ENCODE measurements at places on chromosomes 3 and 15.

GRCh38 chr15:85821545-85821944, 26.8 kb upstream of the KLHL25 start:
- DNase-seq = no peak

GRCh38 chr3:13204177-13204581, 130.9 kb upstream of the IQSEC1 start:
- peak; percentile 9 for DNase-seq

GRCh38 chr3:31423482-31423881, 109.2 kb upstream of the STT3B start:
- no peak for DNase-seq

GRCh38 chr15:82919231-82919886, 33.2 kb downstream of the HOMER2 start:
- DNase-seq = no peak

DNA sequence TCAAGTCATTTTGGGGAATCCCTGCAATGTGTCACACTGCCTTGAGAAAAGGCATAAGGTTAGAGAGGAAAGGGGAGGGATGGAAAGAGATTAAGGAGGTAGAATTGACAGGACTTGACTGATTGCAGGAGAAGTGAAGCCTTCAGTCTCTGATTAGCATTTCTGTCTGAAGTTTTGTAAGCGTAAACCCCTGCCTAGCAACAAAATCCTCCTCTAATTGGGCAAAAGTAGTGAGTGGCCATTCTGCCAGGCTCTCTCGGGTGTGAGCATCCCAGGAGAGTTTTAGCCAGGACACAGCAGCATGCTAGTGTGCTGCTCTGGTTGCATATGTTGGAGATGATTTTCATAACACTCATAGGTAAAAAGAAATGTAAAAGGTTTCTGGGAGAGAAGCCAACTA, 117.0 kb upstream of the MRPL3 start:
- no peak for DNase-seq

GRCh38 chr15:90623854-90624253, 93.3 kb upstream of the BLM start:
- no peak for DNase-seq

- DNase-seq = no peak
These were observed 9.1 kb downstream of the RASL12 start for GRCh38 chr15:65058394-65059368.

- DNase-seq = no peak
These were observed 82.1 kb downstream of the SMAD3 start for GRCh38 chr15:67147396-67147949.

GRCh38 chr3:12922881-12923431, 81.6 kb upstream of the RPL32 start:
- no peak for DNase-seq

DNA sequence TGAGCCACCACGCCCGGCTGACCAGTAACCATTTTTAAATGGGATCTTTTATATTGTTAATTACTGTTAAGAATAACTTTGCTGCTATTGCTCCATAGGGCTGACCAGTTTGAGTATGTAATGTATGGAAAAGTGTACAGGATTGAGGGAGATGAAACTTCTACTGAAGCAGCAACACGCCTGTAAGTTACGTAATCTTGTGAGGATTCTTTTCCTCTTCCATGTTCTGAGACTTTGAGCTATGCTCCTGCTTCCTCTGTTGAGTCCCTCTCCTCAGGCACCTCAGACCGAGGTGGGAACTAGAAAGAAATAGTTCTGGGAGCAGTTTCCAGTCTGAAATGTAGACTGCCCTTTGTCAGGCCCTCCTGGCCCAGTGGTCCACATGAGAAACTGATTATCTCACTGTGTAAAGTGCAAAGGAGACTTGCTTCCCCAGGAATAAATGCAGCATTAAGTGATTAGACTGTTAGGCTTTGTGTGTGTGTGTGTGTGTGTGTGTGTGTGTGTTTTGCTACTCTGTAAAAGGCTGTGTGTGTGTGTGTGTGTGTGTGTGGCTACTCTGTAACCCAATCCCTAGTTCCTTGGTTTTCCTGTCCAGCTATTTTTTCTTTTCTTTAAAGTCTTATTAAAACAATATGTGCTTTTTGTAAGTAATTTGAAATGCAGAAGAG, 5.2 kb downstream of the POLR2H start:
- no peak for DNase-seq

GRCh38 chr15:94004697-94005096, 226.7 kb upstream of the MCTP2 start:
- no peak for DNase-seq

GRCh38 chr3:40864915-40865314, 334.4 kb upstream of the CTNNB1 start:
- no peak for DNase-seq

GRCh38 chr3:56930706-56931105, 129.0 kb upstream of the ARHGEF3 start:
- DNase-seq = no peak

GRCh38 chr3:54573858-54574257, 354.0 kb downstream of the LRTM1 start:
- DNase-seq = no peak

- DNase-seq = no peak
These were observed 238.0 kb upstream of the EOMES start for GRCh38 chr3:27960133-27960532.

DNA sequence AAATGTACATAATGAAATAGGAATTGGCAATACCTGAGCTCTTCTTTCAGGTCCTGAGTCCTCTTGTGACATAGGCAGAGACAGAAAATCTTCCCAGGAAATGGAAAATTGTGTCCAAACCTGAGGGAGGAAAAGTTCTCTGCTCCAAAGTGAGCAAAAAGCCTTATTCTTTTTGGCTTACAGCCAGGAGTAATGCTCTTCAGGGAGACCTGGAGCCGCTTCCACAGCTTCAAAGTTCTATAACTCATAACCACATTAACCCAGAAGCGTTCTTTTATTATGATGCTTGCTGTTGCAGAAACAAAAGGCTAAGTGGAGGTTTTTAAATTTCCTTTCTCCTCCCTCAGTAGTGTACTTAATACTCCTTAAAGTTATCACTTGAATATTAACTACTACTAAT, 633 bp downstream of the IGSF10 start:
- DNase-seq = no peak

GRCh38 chr3:113697500-113698090, 1.2 kb upstream of the USF3 start:
- no peak for DNase-seq

GRCh38 chr15:85440451-85440850, 60.0 kb downstream of the AKAP13 start:
- DNase-seq = no peak

DNA sequence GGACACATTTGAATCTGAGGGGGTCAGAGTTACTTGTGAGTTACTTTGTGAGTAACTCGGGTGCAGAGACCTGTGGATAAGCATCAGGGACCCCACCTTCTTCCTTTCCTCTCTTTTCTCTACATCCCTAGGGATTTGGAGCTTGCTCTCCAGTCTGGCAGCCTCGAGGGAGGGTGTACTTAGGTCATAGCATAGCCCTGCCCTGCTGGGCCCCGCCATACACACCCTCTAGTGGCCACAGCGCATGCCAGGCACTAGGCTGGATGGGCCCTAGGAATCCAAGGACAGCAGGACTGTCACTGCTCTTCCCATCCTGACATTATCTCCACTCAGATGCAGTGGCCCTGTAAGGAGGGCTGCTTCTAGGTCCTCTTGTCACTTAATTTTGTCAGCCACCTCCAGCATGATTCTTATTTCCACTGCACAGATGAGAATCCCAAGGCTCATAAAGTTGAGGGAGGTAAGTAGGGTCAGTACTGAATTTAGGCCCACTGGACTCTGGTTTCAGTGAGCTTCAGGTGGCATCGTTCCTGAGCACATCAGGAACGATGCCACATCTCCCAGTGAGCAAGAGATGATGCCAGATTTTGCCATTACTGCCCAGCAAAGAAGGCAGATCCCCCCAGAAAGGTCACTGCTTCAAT, 3.6 kb upstream of the SMAD6 start:
- no peak for DNase-seq

DNA sequence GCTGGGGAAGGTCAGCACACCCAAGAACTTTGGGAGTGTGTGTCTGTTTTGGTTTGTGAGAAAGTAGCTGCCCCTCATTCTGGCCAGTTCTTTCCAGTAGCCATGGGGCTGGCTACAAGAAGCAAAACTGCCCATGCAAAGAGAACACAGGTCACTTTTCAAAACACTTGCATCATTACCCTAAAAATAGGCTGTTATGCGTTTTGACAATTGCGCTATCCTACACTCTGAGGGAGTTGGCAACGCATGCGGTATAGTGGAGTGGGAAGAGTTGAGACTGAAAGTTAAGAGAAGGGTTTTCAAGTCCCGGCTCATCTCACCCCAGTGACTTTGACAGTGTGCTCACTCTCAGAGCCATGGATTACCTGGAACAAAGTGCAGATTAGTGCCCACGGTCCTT, 41.8 kb upstream of the MYZAP start:
- DNase-seq = no peak

DNA sequence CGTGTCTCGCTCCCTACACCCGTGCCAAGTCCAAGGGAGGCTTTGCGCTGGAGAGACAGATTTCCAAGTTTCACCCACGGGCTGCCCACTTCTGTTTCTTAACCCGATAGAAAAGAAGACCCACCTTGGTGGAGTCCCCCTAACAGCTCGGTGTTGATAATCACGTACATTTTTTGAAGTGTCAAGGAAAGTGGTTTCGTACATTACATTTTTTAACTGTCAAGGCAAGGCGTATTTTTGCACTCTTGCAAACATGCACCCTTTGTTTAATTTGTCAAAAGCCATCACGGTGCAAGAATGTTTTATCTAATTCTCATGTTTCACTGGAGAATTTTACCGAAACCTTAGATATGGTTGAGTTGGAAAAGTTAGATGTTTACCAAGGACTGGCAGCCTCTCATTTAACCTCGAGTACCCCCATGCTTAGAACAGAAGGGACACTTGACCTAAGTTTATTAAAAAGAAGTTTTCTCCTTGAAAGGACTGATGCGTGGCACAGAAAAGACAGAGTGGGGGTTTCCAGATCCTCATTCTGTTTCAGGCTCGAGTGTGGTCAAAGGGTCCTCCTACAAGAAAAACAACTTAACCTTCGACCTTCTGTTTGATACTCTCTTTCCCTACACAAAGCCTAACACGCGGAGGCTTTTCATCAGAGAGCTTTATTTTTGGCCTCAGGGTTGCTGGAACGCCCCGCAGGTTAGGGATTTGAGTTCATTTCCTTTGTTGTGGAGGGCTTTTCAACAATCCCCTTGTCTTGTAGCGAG, 882 bp downstream of the GXYLT2 start:
- no peak for DNase-seq

GRCh38 chr15:42137461-42138261, 18.8 kb downstream of the PLA2G4F start:
- DNase-seq = no peak
